Right atrium auricular region (tissue), 2 donors: ENCODE measurements at places on chromosomes 5 and 9.

- H3K27ac ChIP-seq: no peak overlapping the region
- H3K27me3 ChIP-seq: no peaks in the 10 kb centered on the region
- H3K36me3 ChIP-seq: no peaks in the 10 kb centered on the region
- peaks cover 10% of the 10 kb centered on the region for H3K4me1 ChIP-seq
- no peak overlapping the region for H3K4me3 ChIP-seq
Observed at GRCh38 chr9:34385561-34386230, 9.0 kb upstream of the MYORG start.

DNA sequence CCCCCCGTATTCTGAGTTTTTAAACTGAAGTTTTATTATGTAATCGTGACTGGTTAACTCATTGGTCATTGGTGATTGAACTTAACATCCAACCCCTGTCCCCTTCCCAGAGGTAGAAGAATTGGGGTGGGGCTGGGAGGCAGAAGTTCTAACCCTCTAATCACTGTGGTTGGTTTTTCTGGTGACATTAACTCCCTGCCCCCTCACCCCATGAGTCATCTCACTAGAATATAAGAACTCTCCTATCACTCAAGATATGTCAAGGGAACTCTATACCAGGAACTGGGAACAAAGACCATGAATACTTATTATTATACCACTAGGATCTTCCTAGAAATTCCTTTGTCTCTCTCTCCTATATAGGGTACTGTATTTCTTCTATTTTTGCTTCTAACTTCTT lies 52.3 kb upstream of the CAVIN4 start:
- H3K4me3 ChIP-seq: no peak overlapping the region
- H3K36me3 ChIP-seq: no peaks in the 10 kb centered on the region
- H3K27ac ChIP-seq: no peak overlapping the region
- DNase-seq: no peak

- no peak overlapping the region for H3K27ac ChIP-seq
- H3K4me1 ChIP-seq: peaks cover 7% of the 10 kb centered on the region
- DNase-seq: no peak
- peaks cover 44% of the 10 kb centered on the region for H3K36me3 ChIP-seq
- no peak overlapping the region for H3K4me3 ChIP-seq
Observed at GRCh38 chr5:142149363-142149762, 40.8 kb downstream of the NDFIP1 start.

DNA sequence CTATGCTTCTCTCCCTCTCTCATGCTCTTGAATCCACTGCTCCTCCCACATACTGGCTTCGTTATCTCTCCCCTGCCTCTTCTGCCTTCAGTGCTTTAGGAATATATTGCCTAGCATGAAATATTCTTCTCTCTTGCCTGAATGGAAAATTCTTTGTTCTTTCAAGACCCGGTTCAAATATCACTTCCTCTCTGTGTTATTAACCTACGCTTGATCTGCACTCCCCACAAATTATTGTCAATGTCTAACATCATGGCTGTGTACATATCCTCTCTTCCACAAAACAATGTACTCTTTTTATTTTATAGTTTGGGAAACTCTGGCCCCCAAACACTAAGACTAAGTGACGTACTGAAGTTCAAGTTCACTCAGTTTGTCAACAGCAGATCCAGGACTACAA lies 211.0 kb downstream of the SEC61B start:
- no peak for DNase-seq
- H3K27ac ChIP-seq: no peak overlapping the region
- H3K36me3 ChIP-seq: no peaks in the 10 kb centered on the region
- H3K4me1 ChIP-seq: no peaks in the 10 kb centered on the region
- no peak overlapping the region for H3K4me3 ChIP-seq
- H3K27me3 ChIP-seq: no peaks in the 10 kb centered on the region

GRCh38 chr9:2876726-2877125 lies 32.8 kb upstream of the PUM3 start:
- H3K4me1 ChIP-seq: no peaks in the 10 kb centered on the region
- no peak overlapping the region for H3K27ac ChIP-seq
- H3K36me3 ChIP-seq: no peaks in the 10 kb centered on the region
- no peak for DNase-seq
- no peaks in the 10 kb centered on the region for H3K27me3 ChIP-seq

- no peaks in the 10 kb centered on the region for H3K27me3 ChIP-seq
- H3K36me3 ChIP-seq: no peaks in the 10 kb centered on the region
- no peak overlapping the region for H3K27ac ChIP-seq
- no peaks in the 10 kb centered on the region for H3K4me1 ChIP-seq
- no peak overlapping the region for H3K4me3 ChIP-seq
- DNase-seq: no peak
Observed at GRCh38 chr5:36414869-36415282, 113.2 kb upstream of the RANBP3L start.

DNA sequence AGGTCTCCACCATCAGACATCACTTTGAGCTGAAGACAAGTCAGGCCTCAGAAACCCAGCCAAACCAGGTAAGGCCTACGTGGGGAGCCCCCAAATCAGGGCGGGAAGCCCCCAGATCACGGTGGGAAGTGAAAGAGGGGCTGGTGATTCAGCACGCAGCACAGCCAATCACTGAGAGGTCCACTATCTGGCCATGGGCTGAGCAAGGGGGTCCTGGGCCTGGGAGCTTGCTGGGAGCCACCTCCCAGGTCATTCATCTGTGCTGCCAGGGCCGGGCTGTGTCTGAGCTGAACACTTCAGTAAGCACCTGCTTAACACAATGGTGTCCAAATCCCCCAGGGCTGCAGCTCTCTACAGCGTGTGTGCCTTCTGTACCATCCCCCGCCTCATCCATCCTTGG lies 15.5 kb downstream of the MED10 start:
- H3K27ac ChIP-seq: no peak overlapping the region
- DNase-seq: peak; percentile 23
- H3K4me3 ChIP-seq: no peak overlapping the region
- H3K27me3 ChIP-seq: no peaks in the 10 kb centered on the region

DNA sequence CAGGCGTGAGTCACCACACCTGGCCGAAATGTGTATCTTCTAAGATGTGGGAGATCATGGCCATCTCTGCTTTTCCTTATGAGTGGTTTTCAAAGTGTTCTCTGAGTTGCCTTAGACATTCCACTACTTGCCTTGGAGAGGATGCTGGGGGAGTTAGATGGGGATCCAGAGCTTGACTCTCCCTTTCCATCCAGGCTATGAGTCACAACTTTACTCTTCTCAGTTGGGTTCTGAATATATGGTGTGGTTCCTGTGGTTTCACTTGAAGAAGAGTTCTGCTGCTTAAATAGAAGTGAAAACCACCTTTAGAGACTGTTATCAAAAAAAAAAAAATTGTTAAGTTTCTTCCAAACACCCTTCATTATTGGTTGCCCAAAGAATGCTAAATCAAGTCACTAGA lies 217.6 kb downstream of the ZNF608 start:
- no peaks in the 10 kb centered on the region for H3K36me3 ChIP-seq
- H3K4me3 ChIP-seq: no peak overlapping the region
- DNase-seq: no peak
- H3K4me1 ChIP-seq: no peaks in the 10 kb centered on the region

DNA sequence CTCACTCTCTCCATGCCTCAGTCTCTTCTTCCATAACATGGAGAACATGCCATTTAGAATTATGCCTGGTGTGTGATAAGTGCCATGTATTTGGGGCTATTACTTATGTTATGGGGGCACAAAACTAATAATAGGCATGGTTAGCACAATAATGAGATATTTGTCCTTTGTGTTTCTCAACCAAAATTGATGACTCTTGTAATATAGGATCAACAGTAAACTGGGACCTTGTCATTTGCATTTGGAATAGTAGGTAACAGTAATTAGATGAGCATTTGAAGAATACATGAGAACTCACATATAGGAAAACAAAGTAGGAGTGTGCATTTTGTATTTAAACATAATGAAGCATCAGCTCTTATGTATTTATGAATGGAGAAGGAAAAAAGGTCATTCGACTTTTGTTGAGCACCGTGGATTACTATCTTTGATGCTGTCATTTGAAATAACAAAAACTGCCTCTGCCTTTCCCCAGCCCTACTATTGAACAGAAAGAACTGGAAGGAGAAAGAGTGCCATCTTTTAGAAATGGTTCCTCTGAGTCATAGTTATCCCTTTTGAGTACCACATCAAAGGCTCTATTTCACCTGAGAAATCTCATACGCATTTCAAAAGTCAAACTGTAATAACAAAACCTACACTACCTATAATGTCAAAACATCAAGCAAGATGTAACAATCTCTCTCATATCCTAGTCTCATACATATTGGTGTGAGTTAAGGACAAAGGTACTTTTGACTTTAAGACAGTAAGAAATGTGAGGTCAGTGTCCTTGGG lies 655.2 kb downstream of the PDE4D start:
- peaks cover 17% of the 10 kb centered on the region for H3K4me1 ChIP-seq
- no peaks in the 10 kb centered on the region for H3K36me3 ChIP-seq
- no peaks in the 10 kb centered on the region for H3K27me3 ChIP-seq
- DNase-seq: no peak
- no peak overlapping the region for H3K4me3 ChIP-seq

- H3K36me3 ChIP-seq: no peaks in the 10 kb centered on the region
- no peaks in the 10 kb centered on the region for H3K4me1 ChIP-seq
- DNase-seq: no peak
Observed at GRCh38 chr9:31255211-31255610, 1129.2 kb upstream of the ACO1 start.

DNA sequence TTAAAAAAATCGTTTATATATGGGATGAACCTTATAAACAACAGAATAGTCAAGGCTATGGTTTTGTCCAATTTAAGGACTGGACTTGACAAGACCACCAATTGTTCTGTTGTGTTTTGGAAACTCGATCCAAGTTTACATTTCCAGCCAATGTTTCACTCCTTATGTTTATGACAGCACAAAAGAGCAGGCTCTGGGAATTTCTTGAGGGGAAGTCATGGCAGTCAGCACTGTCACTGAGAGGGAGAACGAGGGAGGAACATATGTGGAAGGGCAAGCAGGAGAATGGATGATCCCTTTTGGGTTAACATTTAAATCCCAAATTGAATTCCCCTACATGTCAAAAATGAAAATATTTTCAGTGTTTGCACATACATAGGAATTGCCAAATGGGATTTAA lies 292.5 kb downstream of the MARCHF11 start:
- no peaks in the 10 kb centered on the region for H3K4me1 ChIP-seq
- no peak overlapping the region for H3K27ac ChIP-seq
- H3K4me3 ChIP-seq: no peak overlapping the region
- no peaks in the 10 kb centered on the region for H3K36me3 ChIP-seq

GRCh38 chr9:73219985-73220626 lies 68.4 kb downstream of the ANXA1 start:
- no peak overlapping the region for H3K27ac ChIP-seq
- no peaks in the 10 kb centered on the region for H3K27me3 ChIP-seq
- no peak for DNase-seq
- no peaks in the 10 kb centered on the region for H3K36me3 ChIP-seq
- H3K4me3 ChIP-seq: no peak overlapping the region
